Activated T-cell treated with anti-CD3 and anti-CD28 coated beads for 24 hours (primary cell): ENCODE measurements at places on chromosomes 7 and 10.

- no peak for DNase-seq
Observed at GRCh38 chr7:82110146-82110840, 333.3 kb downstream of the CACNA2D1 start.

GRCh38 chr7:54260941-54261371 lies 281.2 kb upstream of the VSTM2A start:
- DNase-seq = no peak

GRCh38 chr10:129288999-129289584 lies 177.9 kb upstream of the MGMT start:
- no peak for DNase-seq

DNA sequence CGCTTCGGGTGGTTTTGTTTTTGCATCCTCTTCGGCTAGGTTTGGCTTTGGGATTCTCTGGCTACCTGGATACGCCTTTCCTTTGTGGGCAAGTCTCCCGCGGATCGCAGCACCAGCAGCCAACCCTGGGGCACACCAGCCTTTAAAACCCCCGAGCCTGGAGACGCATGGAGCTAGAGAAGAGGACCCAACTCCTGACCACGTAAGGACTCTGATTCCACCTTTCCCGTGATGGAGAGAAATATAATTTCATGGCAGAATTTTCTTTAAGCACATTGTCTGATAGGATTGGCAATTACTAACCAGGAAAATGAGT lies 535.4 kb upstream of the GALNT17 start:
- DNase-seq = no peak

DNA sequence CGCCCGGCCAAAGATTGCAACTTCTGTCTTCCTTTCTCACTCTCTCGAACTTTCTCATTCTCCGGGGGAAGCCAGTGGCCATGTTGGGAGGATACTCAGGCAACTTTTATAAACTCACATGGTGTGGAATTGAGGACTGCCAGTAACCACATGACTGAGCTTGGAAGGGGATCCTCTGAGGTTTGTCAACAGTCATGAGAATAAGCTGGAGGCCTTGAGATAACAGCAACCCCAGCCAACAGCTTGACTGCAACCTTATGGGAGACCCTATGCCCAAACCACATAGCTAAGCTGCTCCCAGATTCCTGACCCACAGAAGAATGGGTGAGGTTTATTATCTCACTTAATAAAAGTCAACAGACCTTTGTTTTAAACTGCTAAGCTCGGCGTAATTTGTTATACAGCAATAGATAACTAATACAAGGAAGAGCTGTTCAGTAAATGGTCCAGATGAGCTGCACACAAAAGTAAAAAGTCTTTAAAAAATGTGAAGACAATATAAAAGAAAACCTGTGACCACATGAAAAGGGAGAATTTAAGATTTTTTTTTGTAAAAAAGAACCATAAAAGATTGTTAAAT lies 9.6 kb downstream of the SYPL1 start:
- no peak for DNase-seq

- DNase-seq = peak; percentile 70
Observed at GRCh38 chr10:96830511-96831199, 1.4 kb upstream of the LCOR start.

DNA sequence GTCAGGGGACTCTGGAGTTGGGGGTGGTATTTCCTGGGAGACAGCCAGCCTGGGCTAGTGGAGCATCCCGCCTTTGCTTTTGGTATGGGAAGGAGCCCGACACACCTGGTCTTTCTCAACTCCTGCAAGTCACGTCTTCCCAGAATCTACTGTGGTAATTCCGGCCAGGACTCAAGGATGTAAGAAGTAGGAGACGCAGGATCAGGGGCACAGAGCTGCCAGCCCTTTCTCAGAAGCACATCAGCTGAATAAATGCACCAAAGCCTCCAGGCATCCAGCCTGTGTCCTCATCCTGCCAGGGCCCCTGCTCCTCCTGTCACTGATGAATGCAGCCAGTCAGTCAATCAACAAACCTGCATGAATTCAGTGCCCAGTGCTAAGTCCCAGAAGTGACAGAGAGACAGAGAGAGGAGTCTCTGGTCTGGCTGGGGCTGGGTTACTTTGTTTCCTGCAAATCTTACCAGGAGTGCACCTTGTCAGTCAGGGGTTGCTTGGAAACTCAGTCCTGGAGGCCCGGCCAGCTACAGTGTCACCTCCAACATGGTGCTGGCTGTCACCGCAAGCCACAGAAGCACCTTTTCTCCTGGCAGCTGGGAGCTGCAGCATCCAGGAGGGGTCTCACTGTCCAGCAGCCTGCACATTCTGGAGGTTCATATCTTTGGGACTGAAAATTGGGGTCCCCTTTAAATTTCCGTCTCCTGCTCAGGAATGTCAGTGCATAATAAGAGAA lies 101.8 kb downstream of the PTPRE start:
- DNase-seq = no peak

DNA sequence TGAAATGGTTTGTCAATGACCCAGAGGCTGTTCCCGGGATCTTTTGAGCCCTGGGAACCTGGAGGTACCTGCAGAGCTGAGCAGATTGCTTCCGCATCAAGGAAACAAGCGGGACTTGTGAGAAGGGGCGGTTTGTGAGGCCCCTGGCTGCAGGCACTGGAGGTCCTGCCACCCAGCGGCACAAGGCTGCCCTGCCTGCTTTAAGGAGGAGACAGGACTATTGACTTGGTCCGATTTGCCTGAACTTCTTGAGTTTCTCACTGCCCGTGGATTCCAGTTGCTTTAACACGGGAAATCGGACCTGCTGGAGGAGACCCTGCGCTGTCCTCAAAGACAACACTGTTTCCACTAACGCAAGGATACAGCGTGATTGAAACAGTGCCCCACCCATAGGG lies 130.1 kb downstream of the DNAJB6 start:
- no peak for DNase-seq

DNA sequence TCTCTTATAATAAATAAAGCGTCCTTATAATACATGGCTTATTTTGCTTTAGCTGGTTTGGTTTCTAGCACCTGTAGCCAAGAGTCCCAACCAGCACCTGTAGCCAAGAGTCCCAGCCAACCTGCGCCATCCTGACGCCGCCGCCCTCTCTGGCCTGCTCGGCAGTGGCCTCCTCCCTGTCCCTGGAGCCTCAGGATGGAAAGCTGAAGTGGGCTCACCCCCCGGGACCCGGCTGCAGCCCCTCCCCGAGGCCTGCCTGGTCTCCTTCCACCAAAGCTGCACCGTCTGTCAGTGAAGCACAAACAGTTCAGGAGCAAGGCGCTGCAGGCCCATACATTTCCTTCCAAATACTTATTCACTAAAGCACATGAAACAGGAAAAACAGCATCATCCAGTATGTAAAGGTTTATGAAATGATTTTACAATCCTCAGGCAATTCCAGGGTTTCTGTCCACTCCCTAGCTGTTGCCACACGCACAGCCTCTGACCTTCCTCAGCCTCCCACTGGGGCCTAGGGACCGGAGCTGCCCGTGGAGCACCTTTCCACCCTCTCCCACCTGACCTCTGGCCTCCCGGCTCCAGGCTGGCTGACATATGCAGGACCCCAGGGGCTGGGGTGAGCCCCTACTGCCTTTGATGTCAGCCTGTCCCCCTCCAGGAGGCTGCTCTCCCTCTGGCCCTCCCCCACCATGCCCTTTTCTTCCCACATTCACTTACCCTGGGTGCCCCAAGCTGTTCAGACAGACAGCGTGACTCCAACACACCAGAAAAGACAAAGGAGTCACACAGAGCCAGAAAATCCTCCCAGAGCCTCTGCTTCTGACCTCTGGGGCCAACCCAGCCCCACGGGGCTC lies 149.6 kb upstream of the PPP2R2D start:
- DNase-seq = no peak

- DNase-seq = no peak
Observed at GRCh38 chr7:139626817-139627216, 103.3 kb downstream of the CLEC2L start.

DNA sequence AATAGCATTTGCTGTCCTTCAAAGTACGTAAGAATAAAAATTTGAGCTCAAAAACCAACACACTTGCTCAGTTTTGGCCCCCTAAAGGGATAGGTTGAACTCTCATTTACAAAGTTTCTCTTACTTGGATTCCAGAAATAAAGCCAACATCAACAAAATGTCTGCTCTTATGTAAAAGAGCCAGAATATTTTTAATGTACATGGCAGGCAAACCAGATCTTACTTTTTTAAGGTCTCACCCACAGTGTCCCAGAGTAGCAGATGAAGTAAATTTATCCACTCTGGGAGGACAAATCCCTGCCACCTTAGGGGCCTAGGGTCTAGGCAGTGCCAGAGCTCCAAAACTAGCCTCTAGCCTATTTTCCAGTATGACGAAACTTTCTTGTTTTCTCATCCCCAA lies 159.6 kb downstream of the SKAP2 start:
- no peak for DNase-seq

DNA sequence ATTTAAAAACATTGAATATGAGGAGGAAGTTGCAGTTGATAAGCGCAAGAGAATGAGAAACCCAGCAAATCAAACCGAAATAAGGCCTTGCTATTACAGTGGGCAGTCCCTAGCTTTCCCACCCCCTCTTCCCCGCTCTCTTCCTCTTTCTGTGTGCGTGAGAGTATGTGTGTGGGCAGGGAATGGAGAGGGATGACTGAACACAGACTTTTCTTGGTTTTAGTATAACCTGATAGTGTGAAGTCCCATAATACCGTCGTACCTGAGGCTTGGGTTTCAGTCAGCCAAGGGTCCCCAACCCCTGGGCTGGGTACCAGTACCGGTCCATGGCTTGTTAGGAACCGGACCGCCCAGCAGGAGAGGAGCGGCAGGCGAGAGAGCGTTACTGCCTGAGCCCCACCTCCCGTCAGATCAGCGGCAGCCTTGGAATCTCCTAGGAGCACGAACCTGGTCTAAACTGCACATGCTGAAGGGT lies 255.3 kb downstream of the CELF2 start:
- peak; percentile 32 for DNase-seq

GRCh38 chr7:35025369-35025870 lies 11.9 kb downstream of the DPY19L1 start:
- no peak for DNase-seq

DNA sequence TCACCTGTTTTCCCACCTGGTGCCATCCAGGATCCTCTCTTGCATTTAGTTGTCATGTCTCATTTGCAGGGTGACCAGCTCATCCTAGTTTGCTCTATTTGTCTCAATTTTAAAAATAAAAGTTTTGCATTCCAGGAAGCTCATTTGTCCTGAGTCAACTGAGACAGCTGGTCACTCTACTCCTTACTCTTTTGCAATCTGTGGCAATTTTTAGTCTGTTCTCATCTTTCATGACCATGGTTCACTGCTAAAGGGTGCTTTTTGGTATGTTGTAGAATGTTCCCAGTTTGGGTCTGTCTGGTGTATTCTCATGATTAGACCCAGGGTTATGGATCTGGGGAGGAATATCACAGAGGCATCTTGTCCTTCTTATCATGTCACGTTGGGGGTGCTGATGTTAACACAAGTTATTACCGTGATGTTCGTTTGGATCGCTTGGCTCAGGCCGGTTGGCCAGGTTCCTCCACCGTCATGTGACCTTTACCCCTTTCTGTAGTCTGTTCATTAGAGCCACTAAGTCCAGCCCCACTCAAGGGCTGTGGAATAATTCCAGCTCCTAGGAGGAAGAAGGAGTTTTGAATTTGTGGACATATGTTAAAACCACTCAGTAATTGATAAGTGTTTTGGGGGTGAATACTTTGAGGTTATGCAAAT lies 103.3 kb upstream of the IGFBP3 start:
- no peak for DNase-seq

DNA sequence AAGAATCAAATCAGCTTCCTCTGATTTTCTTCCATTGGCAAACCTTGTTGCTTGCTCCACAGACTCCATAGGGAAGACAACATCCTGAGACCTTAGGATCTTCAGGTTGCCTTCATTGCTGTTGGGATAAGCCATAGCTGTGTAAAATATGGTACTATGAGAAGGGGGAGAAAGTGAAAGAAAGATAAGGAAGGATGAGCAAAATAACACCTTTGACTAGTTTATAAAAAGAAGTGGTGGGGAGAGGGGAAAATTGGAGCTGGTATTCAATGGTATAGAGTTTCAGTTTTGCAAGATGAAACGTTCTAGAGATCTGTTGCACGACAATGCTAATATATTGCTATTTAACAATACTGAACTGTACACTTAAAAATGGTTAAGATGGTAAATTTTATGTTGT lies 180.4 kb upstream of the PHYHIPL start:
- DNase-seq = no peak

GRCh38 chr7:99949645-99950228 lies 20.3 kb upstream of the GJC3 start:
- no peak for DNase-seq

DNA sequence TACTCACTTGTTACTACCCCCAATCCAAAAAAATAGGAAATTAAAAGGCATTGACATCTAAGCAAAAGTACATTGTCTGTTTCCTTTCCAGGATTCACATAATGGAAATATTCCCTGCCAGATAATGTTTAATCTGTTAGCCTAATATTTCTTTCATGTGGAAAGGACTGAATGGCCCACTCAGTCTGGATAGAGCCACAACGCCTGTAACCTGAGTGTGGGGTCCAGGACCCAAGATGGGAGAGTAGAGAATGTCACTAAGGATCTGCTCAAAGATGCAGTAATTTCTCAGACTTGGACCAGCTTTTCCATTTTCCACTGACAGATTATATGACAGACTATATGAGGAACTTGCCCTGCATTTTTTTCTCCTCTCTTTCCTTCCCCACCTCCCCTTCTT lies 1088.9 kb downstream of the KCNMA1 start:
- DNase-seq = no peak

GRCh38 chr10:78178940-78179339 lies 145.3 kb downstream of the RPS24 start:
- no peak for DNase-seq

- DNase-seq = no peak
Observed at GRCh38 chr7:155222061-155222460, 75.6 kb upstream of the INSIG1 start.

- no peak for DNase-seq
Observed at GRCh38 chr7:36652431-36652830, 71.9 kb downstream of the AOAH start.

DNA sequence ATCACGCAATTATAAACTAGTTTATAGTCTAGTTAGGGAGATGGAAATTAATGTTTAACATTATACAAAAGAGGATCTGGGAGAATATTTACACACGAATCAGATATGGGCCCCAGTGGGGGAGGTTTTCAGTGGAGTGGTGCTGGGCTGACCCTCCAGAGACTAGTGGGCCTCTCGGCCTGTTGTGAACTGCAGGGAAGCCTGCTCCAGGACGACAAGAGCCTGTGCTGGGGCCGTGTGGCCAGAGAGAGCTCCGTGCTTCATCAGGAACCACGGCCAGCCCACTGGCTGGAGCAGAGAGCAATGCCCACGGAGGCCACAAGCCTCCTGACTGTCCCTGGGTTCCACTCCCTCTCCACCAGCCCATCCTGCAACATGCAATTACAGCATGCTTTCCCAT lies 11.3 kb upstream of the ESYT2 start:
- DNase-seq = no peak
